ENCODE measurements at places on chromosomes 11 and 22.

GRCh38 chr11:111429066-111429506, 50.0 kb upstream of the POU2AF1 start:
- DNase-seq: peak; percentile 86

- no peak for DNase-seq
Observed at GRCh38 chr11:77510095-77510494, 36.2 kb upstream of the PAK1 start.

DNA sequence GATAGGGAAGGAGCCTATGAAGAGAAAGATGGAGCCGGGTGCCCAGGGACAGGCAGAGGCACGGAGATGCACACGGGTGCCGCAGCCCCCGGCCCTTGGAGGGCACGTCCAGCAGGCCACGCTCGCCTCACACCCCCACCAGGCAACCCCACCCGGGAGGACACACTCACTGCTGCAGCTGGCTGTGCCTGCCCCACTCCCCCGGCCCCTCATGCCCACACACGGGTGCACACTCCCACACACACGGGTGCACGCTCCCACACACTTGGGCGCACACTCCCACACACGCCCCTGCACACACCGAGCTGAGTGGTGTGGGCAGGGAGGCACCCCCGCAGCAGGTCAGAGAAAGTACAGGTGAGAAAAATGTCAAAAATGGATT, 1.1 kb downstream of the MOB2 start:
- DNase-seq: no peak

DNA sequence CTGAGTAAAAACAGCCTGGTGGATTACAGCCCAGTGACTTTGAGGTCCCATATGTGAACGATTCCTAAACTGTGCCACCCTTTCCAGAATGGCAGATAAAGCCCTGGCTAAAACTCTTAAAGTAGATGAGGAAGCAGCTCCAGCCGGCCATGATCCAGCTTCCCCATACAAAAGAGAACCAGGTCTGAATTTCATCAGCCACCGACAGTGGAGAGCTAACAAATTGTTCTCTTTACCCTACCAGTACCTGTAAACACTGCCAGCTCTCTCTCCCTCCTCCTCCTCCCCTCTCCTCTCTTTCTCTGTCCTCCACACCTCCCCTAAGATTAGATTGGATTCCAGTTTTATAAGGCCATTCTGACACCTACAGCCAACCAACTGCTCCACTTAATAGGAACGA, 176.9 kb downstream of the DSCAML1 start:
- DNase-seq: peak; percentile 21

GRCh38 chr11:132064987-132065620, 694.7 kb downstream of the NTM start:
- DNase-seq: peak; percentile 54
